Activated T-helper 1 cell treated with Interleukin-2 at 50 U/mL for 16 hours (primary cell): ENCODE measurements at places on chromosomes 5 and 9.

DNA sequence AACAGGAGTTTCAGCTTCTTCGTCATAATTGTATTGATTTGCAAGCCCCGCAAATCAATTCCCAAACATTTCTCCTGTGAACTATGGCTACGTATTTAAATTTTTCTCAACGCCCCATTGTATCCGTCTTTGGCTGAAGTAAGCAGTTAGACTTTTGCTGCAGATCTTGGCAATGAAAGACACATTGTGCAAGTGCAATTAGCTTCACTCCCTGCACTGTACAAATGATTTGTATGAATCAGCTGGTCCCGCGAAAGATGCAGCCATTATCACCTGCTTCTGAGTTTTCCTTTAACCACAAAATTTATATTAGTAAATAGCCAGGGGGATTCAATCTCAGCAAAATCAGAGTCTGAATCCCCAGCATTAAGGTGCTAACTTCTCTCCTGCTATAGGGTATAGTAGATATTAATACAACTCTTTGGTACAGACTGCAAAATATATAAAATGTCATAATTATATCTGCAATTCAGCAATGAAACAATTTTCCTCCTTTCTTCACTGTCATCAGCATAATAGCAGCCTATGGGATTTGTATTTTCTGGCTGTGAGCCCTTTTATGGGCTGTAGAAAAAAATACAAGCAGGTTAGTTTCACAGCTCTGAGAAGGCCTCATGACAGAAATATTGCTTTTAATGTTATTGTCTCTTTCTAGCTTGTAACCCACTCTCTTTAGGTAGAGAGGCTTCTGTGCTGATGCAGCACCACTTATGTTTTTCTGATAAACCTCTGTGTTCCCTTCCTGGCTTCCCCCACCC lies 68.4 kb upstream of the SMARCA2 start:
- no peak for DNase-seq

DNA sequence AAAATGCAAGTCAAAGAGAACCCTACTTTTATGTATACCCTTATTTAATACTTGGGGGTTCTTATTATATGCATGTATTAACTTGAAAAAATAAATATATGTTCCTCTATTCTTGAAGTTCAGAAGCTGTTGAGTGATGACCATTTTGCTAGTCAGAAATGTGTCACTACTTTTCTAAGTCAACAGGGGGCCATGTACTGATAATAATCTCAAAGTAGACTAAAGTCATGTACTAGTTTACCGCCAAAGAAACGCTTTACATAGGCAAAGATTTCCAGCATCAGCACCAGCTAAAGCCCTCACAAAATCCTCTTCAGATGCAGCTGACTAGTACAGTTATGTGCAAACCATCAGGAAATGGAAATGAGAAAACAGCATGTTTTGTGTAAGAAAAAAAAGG lies 5.7 kb upstream of the BHMT start:
- no peak for DNase-seq

DNA sequence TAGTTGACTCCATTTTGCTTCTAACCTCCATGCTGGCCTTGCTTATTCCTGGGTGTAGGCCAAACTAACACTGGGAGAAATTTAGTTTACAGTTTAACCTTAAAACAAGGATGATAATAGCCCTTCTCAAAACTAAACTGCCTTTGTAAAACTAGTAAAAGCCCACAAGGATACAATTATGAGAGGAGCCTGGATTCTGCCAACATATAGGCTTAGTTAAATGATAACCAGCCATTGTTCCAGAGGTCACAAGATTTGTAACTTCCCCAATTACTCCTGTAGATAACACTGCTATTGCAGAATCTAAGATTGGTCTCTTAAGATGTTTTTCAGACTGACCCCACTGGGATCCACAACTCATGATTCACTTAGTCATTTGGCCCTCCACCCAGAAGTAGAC lies 2300.3 kb upstream of the C9orf72 start:
- DNase-seq, result no peak

- DNase-seq, result no peak
These were observed 72.1 kb upstream of the ANKRD55 start for GRCh38 chr5:56305001-56305950.

DNA sequence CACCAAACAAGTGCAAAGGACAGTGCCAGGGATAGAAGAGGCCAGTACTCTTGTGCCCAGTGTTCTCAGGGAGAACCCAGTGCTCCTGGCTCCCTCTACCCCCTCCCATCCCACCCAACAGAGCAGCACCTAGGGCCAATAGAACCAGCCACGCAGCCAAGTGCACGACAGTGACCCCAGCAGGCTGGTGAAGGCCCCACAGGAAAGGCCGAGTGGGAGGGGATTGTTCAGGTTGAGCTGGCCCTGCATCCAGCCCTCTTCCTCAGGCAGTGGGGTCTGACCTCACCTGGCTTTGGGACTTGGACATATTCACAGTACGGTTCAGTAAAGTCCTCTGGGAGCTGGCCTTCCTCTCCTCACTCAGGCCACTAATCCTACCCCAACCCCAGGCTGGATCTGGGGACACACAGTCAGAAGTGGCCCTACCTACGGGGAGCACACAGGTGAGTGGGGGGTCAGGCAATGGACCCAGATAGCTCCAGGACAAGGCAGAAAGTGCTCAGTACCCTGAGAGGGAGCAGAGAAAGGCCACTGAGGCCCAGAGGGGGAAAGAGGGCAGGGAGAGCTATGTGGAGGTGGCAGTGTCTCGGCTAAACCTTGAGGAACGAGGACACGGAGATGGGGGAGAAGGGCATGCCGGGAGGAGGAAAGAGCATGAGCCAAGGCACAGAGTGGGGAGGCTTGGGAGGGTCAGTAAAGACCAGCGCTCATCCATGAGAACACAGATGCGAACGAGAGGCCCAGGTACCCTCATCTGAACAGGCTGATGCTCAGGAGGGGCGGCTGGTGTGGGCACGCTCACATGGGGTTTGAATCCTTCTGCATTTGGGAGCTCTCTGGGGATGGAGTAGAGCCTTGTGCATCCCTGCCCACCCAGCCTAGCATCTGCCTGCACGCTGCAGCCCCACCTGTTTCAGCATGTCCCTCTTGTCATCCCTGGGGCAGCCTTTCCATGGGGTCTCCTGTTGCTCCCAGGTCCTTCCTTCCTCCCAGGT lies 25.6 kb downstream of the POLR1E start:
- no peak for DNase-seq

- no peak for DNase-seq
These were observed 37.9 kb downstream of the GAS1 start for GRCh38 chr9:86909388-86909787.

DNA sequence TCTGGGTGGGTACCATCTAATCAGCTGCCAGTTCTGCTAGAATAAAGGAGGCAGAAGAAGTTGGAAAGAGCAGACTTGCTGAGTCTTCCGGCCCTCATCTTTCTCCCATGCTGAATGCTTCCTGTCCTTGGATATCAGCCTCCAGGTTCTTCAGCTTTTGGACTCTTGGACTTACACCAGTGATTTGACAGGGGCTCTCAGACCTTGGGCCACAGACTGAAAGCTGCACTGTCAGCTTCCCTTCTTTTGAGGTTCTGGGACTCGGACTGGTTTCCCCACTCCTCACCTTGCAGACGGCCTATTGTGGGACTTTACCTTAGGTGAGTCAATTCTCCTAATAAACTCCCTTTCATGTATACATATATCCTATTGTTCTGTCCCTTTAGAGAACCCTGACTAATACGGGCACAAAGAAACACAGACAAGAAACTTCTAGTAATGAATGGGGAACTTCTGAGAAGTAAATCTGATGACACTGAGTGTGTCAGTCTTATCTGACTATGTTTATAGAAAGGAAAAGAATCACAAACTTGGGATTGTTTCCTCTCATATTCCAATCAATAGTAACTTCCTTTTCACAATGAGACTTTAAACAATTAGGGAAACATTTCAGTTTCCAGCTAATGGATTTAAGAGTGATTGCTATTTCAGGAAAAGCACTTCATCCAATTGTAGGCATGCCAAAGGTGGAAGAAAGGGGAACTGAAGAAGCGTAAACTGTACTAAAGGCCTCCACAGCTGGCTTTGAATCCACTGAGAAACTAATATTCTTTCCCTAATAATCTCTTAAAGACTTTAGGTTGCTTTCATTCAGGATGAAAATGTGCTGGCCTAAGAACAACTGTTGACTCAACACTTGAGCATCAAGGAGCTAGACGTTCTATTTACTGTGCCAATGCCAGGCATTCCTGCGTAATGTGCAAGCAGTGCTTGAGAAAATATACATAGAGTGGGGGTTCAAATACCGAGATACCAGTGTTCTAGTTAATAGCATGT lies 127.9 kb upstream of the PTGER4 start:
- DNase-seq, result no peak

DNA sequence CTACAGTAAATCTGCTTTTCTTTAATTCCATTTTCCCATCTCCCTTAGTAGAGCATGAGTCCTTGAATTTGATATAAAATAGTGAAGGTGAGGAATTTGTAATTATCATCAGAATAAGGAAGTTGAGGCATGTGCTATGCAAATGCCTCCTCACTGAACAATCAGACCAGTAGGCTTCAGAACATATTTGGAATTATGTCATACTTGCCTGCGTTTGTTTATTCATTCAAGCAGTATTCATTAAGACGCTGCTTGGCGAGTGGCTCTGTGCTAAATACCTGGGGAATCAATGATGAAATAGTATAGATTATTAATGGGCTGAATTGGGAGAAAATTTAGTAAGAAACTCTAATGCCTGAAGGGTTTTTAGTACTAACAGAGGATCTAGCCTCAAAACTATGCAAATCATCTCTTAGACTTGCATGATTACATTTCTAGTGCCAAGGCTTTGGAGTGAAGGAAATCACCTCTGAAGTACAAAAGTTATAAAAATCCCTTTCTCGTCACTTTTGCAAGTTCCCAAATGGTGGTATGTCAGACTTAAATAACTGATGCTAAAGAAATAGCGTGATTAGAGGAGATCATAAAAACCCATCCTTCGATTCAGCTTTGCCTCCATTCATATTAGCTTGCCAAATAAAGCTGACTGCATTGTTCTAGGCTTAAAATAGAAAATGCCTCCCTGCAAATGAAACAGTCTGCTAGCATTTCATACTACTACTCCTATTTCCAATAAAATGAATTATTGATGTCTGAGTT lies 141.7 kb downstream of the PCSK5 start:
- DNase-seq, result no peak

DNA sequence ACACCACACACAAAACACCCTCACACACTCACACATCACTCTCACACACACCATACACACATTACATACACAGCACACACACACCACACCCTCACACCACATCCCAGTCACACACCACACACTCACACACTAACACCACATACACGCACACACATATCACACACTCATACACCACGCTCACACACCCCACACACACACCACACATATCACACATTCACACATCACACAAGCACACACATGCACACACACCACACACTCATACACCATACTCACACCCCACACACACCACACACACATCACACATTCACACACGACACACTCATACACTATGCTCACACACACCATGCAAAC lies 543 bp upstream of the UBE2QL1 start:
- DNase-seq, result no peak

DNA sequence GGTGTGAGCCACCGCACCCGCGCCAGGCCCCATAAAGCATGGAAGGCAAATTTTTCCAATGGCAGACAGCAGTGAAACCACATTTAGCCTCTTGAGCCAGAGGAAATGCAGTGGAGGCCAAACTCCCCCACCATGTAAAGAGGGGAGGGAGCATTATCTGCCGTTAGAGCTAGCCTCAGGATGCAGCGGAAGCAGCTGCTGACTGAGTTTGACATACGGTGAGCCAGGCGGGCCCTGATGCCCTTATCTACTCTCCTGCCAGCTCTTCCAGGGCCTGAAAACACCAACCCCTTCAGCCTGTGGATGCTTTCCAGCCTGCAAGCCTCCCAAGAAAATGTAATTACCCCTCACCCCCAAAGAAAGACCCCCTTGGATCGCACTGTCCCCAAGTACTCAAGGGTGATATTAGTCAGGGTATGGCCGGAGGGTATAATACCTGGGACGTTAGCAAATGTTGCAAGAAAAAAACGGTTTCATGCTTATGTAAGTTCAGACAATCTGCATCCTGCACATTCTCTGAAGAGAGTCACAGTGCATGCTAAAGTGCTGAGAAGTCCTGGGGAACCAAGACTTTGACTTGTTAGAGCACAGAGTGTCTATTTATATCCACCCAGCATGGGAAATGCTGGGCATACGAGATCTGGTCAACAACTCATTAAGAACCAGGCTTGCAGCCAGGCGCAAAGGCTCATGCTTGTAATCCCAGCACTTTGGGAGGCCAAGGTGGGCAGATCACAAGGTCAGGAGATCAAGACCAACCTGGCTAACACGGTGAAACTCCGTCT lies 11.3 kb upstream of the GGTA1 start:
- DNase-seq, result no peak

GRCh38 chr9:89353989-89354388 lies 35.7 kb downstream of the SECISBP2 start:
- DNase-seq, result no peak

DNA sequence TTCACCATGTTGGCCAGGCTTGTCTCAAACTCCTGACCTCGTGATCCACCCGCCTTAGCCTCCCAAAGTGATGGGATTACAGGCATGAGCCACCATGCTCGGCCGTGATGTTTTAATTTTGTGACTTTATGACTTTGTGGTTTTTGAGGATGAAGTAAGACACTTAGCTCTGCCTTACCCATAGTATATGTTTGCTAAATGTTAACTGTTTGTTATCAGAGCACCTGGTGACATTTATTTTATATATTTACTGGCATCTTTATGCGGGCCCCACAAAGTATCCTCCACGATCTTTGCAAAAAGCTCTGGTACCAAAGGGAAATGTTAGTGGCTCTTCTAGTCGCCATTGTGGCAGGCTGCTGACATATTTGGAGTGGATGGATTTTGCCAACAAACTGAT lies 6.7 kb downstream of the SLC23A1 start:
- no peak for DNase-seq

- DNase-seq, result peak; percentile 7
These were observed 71.5 kb downstream of the ANKRD33B start for GRCh38 chr5:10635257-10635866.

DNA sequence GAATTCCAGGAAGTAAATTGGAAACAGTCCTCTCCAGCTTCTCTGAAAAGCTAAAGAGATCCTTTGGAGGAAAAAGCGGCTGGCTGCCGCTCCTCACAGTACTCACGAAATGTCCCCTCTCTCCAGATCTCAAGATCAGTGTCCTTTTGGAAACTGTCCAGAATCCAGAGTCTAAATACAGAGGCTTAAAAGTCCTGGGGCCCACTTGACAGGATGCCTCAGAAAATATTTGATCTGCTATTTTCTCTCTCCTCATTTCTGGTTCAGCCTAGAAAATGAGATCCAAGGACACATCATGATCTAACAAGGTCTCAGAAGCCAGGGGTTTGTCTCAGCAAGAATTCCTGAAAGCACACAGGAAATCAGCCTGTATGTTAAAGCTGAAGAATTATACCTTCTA lies 7.2 kb downstream of the C1QTNF2 start:
- no peak for DNase-seq

- no peak for DNase-seq
These were observed 290.7 kb upstream of the IL12B start for GRCh38 chr5:159620853-159621540.
